Spleen (tissue), 13 donors: ENCODE measurements at places on chromosomes 16 and 17.

- DNase-seq: no peak
Observed at GRCh38 chr16:70417661-70418060, 21.2 kb downstream of the ST3GAL2 start.

- no peak for DNase-seq
Observed at GRCh38 chr17:45784293-45784740, at the start of gene CRHR1. TSS of gene CRHR1 (plus strand) at chr17:45784320. CDS start at chr17:45784545, 225 bp downstream.

GRCh38 chr16:10412935-10413601 lies 27.2 kb downstream of the ATF7IP2 start:
- DNase-seq: no peak

GRCh38 chr16:56183266-56183665 lies 8.0 kb upstream of the GNAO1 start:
- DNase-seq: no peak

DNA sequence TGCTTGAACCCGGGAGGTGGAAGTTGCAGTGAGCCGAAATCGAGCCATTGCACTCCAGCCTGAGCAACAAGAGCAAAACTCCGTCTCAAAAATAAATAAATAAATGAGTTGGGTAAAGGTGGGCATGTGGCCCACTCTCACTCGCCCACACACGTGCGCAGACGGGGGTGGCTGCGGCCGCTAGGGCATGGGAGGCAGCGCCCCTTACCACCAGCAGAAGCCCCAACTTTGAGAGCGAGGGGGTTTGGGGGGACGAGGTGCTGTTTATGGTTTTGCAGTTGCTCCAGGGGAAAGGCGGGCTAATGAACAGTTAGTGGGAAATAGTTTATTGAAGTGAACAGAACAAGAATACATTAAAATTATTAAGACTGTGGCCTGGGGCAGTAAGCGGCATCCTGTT lies 14.9 kb upstream of the RBFOX3 start:
- no peak for DNase-seq

DNA sequence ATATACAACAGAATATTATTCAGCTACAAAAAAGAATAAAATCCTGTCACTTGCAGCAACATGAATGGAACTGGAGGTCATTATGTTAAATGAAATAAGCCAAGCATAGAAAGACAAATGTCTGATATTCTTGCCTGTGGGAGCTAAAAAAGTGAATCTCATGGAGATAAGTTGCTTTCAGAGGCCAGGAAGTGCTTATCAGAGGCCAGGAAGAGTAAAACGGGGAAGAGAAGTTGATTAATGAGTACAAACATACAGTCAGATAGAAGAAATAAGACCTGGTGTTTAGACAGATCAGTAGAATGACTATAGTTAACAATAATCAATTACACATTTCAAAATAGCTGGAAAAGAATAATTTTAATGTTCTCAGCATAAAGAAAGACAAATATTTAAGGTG lies 54.4 kb upstream of the CPHXL start:
- DNase-seq: no peak

- DNase-seq: peak; percentile 82
Observed at GRCh38 chr17:58352596-58353388, 791 bp upstream of the SUPT4H1 start.

DNA sequence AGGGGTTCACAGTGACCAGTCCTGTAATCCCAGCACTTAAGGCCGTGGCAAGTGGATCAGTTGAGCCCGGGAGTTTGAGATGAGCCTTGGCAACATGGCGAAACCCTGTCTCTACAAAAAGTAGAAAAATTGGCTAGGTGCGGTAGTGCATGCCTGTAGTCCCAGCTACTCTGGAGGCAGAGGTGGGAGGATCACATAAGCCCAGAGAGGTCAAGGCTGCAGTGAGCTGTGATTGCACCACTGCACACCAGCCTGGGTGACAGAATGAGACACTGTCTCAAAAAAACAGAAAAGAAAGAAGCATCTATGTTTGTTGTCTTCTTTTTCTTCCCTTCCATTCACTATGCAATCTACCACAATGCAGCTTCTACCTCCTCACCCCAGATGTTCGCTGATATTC lies 151.9 kb upstream of the RBL2 start:
- DNase-seq: no peak

- DNase-seq: peak; percentile 73
Observed at GRCh38 chr16:14310519-14310991, 239.4 kb downstream of the MRTFB start.

DNA sequence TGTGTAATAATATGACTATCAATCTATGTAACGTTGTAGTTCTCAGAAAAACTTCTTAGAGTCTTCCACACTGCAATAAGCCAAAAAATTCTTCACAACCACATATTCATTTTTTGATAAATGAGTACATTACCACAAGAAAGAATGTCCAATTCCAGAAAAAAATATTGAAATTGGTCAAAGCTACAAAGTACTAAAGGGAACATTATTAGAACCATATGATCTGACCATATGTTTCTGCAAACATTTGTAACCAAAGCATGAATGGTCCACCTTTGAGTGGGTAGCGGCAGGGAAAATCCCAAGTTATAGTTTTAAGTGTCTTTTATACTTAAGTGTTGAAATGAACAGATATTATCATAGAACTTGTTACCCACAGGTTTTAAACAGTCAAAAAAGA lies 71.7 kb upstream of the NACA2 start:
- no peak for DNase-seq

GRCh38 chr17:51668155-51668962 lies 408.0 kb downstream of the UTP18 start:
- DNase-seq: no peak

DNA sequence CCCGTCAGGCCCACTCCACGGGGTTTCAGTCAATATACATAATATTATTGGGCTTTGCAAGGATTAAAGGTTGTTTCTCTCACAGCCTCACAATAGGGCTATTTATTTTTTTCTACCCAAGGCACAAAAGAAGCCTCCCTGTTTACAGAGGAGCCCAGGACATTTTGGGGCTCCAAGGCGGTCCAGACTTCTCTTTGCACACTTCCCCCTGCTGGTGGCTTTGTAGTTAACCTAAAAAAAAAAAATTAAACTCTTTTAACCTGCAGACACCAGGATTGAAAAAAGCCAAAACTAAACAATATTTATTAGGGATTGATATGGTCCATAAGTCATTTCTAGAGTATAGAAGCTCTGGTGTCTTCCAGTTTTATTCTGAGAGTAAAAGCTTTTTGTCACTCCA lies 169.7 kb upstream of the ZFHX3 start:
- DNase-seq: no peak

DNA sequence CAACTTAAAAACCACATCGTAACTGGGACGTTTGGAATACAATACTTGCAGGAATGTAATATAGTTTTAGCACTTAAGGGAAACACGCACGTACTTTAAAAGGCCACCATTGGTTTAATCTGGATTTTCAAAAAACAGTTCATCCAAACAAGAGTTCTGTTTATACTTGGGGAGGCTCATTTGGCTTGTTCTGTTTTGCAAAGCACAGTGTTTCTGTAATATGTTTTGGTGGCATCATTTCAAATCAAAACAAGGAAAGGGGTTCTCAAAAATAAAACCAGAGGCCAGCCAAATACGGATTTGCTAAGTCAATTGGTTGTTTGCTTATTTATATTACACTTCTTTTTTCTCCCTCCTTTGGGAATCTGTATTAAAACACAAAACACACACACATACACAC lies 656.1 kb upstream of the SOX9 start:
- no peak for DNase-seq
